Body of pancreas (tissue), 4 donors: ENCODE measurements at places on chromosomes 7 and 10. TPM values are rescaled to one million over a fixed set of nuclear protein-coding genes. Genes with fewer than 3 reads are reported as not detected.

PDK4 gene
- total RNA-seq, result 234 TPM

HECW1 gene
- total RNA-seq, result under 0.01 TPM

DKK1 gene
- total RNA-seq, result not detected

SKIDA1 gene
- 1.3 TPM for total RNA-seq

PRF1 gene
- 2.1 TPM for total RNA-seq

GRCh38 chr10:72802332-72802731 is 91.2 kb upstream of the OIT3 start:
- DNase-seq, result no peak

DNA sequence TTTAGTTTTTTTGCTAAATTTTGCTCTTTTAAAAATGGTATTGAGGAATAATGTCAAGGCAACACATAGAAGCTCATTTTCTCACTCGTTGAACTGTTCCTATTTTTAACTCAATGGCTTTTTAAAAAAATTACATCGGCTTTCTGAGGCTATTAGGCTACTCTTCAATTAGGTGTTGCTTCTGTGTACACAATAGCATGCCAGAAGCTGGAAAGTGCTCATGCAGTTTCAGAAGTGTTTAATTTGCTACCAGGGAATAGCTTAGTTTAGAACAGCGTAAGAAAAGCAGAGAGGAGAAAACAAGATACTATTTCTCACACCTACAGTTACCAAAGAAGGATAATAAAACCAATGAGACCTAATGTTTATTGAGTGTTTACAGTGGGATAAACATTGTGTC is 157.4 kb downstream of the NXPH1 start:
- no peak for DNase-seq

DNA sequence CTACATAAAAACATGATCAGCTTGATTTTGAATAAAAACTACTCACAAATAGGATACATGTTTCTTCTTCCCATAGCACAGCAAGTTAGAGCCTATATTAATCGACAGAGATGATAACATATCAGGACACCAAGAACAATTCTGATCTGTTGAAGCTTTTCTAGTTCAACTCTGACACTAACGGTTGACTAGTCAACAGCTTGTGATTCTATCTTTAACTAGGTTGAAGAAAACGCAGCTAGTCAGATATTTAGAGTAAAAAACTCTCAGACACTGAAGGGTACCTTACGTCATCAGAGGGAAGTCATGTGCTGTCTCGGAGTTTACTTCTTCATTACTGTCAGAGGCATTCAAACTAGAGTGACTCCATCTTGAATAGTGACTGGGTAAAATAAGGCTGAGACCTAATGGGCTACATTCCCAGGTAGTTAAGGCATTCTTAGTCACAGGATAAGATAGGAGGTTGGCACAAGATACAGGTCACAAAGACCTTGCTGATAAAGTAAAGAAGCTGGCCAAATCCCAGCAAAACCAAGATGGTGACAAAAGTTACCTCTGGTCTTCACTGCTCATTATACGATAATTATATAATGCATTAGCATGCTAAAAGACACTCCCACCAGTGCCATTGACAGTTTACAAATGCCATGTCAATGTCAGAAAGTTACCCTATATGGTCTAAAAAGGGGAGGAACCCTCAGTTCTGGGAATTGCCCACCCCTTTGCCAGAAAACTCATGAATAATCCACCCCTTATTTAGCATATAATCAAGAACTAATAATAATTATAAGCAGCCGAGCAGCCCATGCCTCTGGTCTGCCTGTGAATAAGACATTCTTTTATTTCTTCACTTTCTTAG is 21.3 kb downstream of the CCDC71L start:
- no peak for DNase-seq

- DNase-seq, result no peak
These were observed 879.2 kb downstream of the LRMDA start for GRCh38 chr10:76310588-76311080.

DNA sequence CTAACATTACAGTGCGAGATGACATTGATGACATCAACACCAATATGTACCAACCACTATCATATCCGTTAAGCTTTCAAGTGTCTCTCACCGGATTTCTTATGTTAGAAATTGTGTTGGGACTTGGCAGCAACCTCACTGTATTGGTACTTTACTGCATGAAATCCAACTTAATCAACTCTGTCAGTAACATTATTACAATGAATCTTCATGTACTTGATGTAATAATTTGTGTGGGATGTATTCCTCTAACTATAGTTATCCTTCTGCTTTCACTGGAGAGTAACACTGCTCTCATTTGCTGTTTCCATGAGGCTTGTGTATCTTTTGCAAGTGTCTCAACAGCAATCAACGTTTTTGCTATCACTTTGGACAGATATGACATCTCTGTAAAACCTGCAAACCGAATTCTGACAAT is 4.3 kb downstream of the GPR22 start:
- no peak for DNase-seq

GRCh38 chr7:132171130-132171576 is 405.1 kb downstream of the PLXNA4 start:
- DNase-seq, result no peak

GRCh38 chr10:35626971-35627507 is 15.1 kb downstream of the FZD8 start:
- no peak for DNase-seq
